ENCODE measurements at places on chromosomes 4 and X. TPM values are rescaled to one million over a fixed set of nuclear protein-coding genes. Genes with fewer than 3 reads are reported as not detected.

COL4A6 gene
- total RNA-seq: 0.36 TPM

MAGEA4 gene
- total RNA-seq: not detected

GABRQ gene
- 0.24 TPM for total RNA-seq

ZDHHC9 gene
- total RNA-seq: 45.6 TPM

SMIM31 gene
- not detected for total RNA-seq

ZNF157 gene
- not detected for total RNA-seq

RBM47 gene
- total RNA-seq: 4.5 TPM

Measured in hair follicle dermal papilla cell (primary cell).